IPS DF 6.9 (cell line): ENCODE measurements at places on chromosomes 2 and 18.

- H3K27me3 ChIP-seq = no peaks in the 10 kb centered on the region
- H3K36me3 ChIP-seq = no peaks in the 10 kb centered on the region
- peak within 1 kb of the TSS; percentile 59; the same call in 1 of the 2 replicates for H3K4me3 ChIP-seq
- H3K27ac ChIP-seq = no peak within 1 kb of the TSS
- DNase-seq = peak; percentile 95
- H3K4me1 ChIP-seq = no peaks in the 10 kb centered on the region
Measured at GRCh38 chr2:190319555-190320498, at the start of gene HIBCH. TSS of gene HIBCH (minus strand) at chr2:190319826. CDS start at chr2:190319750, 76 bp downstream.

DNA sequence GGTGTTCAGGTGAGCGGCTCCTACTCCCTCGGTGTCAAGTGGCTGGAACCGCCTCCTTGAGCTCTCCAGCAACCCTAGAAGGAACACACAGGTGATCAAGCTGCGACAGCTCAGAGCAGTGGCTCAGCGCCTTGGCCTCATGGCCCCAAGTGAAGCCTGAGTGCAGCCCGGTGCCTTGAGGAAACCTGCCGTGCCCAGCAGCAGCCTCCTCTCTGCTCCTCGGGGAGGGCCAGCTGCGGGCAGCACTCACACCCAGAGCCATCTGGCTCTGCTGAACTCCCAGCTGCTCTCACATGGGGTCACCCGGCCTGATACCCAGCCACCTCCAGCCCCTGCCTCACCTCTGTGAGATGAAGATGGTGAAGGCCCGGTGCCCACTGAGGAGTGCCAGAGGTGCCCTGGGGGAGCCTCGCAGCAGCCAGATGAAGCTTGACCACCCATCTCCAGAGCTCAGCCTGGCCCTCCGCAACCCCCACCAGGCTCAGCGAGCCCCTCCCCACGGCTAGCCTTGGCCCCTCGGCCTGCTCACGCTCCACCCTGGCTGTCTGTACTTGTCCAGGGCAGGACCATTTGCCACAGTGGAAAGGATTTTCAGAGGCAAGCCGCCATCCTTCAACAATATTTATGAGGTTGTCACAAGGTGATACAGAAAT lies 70.6 kb upstream of the RAB6C start:
- H3K4me3 ChIP-seq = no peak overlapping the region
- no peaks in the 10 kb centered on the region for H3K36me3 ChIP-seq
- DNase-seq = no peak
- H3K27ac ChIP-seq = no peak overlapping the region
- H3K27me3 ChIP-seq = no peaks in the 10 kb centered on the region

DNA sequence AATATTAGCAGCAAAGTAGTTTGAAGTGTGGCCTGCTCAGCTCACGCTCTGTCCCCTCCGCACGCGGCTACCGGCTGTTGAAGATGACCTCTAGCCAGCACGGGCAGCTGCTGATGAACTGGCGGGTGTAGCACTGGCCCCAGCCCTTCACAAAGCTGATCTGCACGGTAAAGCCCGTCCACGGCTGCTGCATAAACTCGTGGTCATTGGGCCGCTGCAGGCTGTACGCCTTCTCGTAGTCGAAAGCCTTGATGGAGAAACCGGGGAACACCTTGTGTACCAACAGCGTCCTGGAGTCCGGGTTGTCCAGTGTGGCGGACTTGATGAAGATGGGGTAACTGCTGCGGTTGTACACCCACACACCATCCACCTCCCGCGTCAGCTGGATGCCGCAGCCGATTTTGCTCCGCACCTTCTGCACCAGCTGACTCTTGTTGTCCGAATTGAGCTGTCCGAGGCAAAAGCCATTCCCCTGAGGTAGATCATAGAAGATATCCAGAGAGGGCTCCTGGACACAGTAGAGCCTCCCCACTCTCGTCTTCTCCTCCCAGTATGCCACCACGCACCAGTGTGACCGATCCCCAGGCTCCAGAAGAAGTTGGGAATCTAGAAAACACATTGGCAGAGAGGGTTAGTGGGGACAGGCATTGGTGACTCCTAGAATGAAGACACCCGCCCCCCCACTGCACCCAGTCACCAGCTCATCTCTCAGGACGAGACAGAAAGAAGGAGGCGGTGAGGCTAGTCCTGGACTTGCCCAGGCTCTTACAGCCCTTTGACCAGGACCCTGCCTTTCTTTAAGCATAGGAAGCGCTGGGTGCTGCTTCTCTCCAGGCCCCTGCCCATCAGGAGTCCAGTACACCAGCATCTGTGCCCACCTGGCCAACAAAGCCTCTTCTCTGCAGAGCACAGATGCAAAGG lies 29.2 kb downstream of the SMAD7 start:
- H3K27me3 ChIP-seq = no peaks in the 10 kb centered on the region
- H3K4me1 ChIP-seq = peaks cover 3% of the 10 kb centered on the region
- peaks cover 6% of the 10 kb centered on the region; the same call in 1 of the 2 replicates for H3K36me3 ChIP-seq
- H3K27ac ChIP-seq = no peak overlapping the region
- no peak overlapping the region for H3K4me3 ChIP-seq

- DNase-seq = no peak
- no peaks in the 10 kb centered on the region for H3K27me3 ChIP-seq
- H3K4me3 ChIP-seq = no peak overlapping the region
Measured at GRCh38 chr2:147558620-147559019, 286.2 kb upstream of the ACVR2A start.

DNA sequence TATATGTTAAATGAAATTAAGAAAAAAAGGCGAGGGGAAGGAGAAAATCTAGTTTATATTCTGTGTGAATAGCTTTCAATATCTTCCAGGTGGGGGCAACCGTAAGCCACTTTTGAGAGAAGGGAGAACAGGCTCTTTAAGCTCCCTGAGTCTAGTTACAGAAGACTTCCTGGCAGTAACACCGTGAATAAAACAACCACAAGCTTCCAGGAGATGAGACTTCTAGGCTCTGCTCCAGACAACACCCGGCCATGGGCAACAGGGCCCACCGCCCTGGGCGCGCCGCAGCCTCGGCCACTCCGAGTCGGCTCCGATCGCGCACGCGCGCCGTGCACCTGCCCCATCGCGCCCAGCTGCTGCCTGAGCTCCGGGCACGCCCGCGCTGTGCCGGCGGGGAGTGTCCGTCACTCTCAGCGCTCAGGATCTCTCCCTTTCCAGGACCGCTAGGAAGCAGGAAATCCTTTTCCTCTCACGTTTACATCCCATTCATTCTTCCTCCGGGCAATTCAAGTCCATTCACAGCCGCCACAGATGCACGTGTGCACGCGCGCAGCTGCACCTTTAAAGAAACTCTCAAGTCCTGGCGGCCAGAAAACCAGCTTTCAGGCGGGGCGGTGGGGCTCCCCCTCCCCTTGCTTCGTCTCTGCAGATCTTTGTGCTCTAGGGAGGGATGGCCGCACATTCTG lies 19.4 kb upstream of the PAX3 start:
- H3K4me3 ChIP-seq = peak overlapping the region; percentile 52; the same call in 1 of the 2 replicates
- DNase-seq = no peak
- H3K4me1 ChIP-seq = 0 out of 2 replicates have a peak, but pooled peaks cover 1% of the 10 kb centered on the region
- H3K27me3 ChIP-seq = peaks cover 56% of the 10 kb centered on the region
- H3K36me3 ChIP-seq = no peaks in the 10 kb centered on the region

- H3K4me1 ChIP-seq = no peaks in the 10 kb centered on the region; the same call in 1 of the 2 replicates
- no peaks in the 10 kb centered on the region for H3K36me3 ChIP-seq
- no peak for DNase-seq
- H3K27ac ChIP-seq = no peak overlapping the region
Measured at GRCh38 chr2:176677746-176678265, 408.6 kb downstream of the MTX2 start.

DNA sequence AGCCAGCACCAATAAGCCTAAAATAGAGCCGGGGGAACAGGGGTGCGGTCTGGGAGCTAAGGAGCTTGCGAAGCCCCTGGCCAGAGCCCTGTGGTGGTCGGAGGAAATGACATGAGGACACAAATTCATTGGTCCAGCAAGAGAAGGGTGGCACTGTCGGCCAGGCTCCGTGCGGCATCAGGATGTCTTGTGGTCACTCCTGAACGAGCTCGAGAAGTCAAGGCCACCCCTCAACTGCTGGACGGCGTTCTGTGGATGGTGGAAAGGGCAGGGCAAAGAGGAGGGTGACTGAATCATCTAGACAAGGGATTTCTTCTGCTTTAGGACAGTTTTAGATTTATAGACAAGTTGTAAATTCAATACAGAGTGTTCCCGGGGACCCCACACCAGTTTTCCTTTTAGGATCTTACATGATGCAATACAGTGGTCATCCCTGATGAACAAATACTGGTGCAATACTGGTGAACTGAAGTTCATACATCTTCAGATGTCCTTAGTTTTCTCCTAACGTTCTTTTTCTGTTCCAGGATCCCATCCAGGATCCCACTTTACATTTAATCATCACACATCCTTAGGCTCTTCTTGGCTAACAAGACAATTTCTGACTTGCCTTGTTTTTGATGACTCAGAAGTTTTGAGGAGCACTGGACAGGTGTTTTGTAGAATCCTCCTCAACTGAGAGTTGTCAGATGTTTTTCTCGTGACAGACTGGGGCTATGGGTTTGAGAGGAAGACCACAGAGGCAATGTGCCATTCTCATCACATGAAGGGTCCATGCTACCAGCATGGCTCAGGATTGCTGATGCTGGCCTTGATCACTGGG lies 13.2 kb downstream of the EDAR start:
- H3K4me1 ChIP-seq = no peaks in the 10 kb centered on the region
- no peak overlapping the region for H3K4me3 ChIP-seq
- H3K36me3 ChIP-seq = no peaks in the 10 kb centered on the region; the same call in 1 of the 2 replicates

DNA sequence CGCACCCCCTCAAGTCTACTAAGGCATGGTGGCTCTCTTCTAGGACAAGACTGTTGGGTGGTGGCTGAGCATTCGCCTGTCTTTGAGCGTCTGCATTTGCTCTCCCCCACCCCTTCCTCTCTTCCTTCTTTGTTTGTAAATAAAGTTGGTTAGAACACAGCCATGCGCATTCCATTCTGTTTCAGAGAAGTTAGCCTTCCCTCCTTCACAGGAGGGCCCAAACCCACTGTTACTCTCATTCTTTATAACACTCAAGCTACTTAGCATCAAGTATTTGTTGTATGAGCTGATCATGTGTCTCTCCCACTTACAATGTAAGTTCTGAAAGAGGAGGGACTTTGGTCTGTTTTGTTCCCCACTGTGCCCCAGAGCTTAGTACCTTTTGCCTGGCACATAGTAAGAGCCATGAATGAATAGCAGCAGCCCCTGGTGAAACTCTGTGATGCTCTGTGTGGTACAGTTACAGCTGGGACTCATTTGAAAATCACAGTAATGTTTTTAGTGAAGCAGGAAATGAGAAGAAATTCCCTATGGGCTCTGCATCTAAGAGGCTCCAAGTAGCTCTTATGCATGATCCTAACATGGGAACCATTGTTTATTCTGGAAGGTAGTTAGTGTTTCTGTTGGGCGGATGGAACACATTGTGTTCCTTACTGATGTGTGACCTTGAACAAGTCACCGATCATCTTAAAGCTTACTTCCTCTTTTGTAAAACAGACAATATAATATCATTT lies 7.7 kb downstream of the MGAT5 start:
- H3K27me3 ChIP-seq = no peaks in the 10 kb centered on the region
- H3K4me1 ChIP-seq = 0 out of 2 replicates have a peak, but pooled peaks cover 3% of the 10 kb centered on the region
- no peak overlapping the region for H3K4me3 ChIP-seq
- H3K36me3 ChIP-seq = no peaks in the 10 kb centered on the region
- no peak for DNase-seq

DNA sequence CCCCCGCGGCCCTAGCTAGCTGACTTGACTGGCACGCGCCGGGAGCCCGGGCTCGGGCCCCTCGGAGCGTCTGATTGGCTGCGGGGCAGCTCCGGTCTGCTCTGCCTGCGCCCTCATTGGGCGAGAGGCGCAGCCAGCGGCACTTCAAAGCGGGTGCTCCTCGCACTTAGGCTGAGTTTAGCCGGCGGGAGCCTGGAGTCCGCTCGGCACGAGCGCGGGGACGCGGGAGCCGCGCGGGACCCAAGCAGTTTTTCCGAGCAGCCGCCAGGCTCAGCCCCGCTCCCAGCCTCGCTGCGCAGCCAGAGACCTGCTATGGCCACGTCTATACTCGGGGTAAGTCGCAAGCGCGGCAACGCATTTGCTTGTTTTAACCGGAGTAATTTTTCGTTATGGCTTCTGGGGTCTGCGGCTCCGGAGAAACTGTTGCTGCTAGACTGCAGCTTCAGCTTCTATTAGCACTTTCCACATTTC lies at the start of gene SP9:
Gene SP9 (plus strand): TSS at position 174 of the 471 bp plus-strand sequence. CDS start 139 bp downstream, at position 313.
- H3K4me1 ChIP-seq = peaks cover 12% of the 10 kb centered on the region
- no peaks in the 10 kb centered on the region for H3K36me3 ChIP-seq
- DNase-seq = no peak
- peaks cover 59% of the 10 kb centered on the region for H3K27me3 ChIP-seq

GRCh38 chr18:58819051-58819450 lies 45.6 kb upstream of the ZNF532 start:
- H3K27ac ChIP-seq = no peak overlapping the region
- no peaks in the 10 kb centered on the region for H3K27me3 ChIP-seq
- H3K4me1 ChIP-seq = no peaks in the 10 kb centered on the region
- DNase-seq = no peak
- H3K4me3 ChIP-seq = no peak overlapping the region
- no peaks in the 10 kb centered on the region for H3K36me3 ChIP-seq
